Mesendoderm (in vitro differentiated cells): ENCODE measurements at places on chromosomes 6 and 20.
A peak's percentile ranks its signal among the peaks of the same experiment; 100 is the strongest.

GRCh38 chr20:35171753-35172433 lies at the start of gene PROCR:
PROCR (plus strand) TSS chr20:35172072; CDS start chr20:35172155, 83 bp downstream.
- no peak within 1 kb of the TSS for H3K4me3 ChIP-seq
- no peaks in the 10 kb centered on the region for H3K36me3 ChIP-seq
- peaks cover 2% of the 10 kb centered on the region for H3K4me1 ChIP-seq
- no peak within 1 kb of the TSS for H3K27ac ChIP-seq

GRCh38 chr6:136129365-136129764 lies 120.7 kb downstream of the MTFR2 start:
- no peak overlapping the region for H3K4me3 ChIP-seq
- no peak overlapping the region for H3K27ac ChIP-seq
- no peaks in the 10 kb centered on the region for H3K27me3 ChIP-seq
- no peaks in the 10 kb centered on the region for H3K36me3 ChIP-seq
- DNase-seq, result no peak
- H3K4me1 ChIP-seq, result no peaks in the 10 kb centered on the region

- no peaks in the 10 kb centered on the region for H3K27me3 ChIP-seq
- no peak overlapping the region for H3K27ac ChIP-seq
Measured at GRCh38 chr6:2658788-2659187, 91.9 kb downstream of the MYLK4 start.

- peak; percentile 26 for DNase-seq
- H3K27ac ChIP-seq, result no peak overlapping the region
Measured at GRCh38 chr6:144897441-144897921, 612.3 kb downstream of the UTRN start.

GRCh38 chr6:159729598-159730331 lies 2.5 kb downstream of the WTAP start:
- H3K27ac ChIP-seq, result no peak overlapping the region
- H3K4me1 ChIP-seq, result no peaks in the 10 kb centered on the region
- H3K36me3 ChIP-seq, result no peaks in the 10 kb centered on the region
- DNase-seq, result peak; percentile 25
- H3K27me3 ChIP-seq, result no peaks in the 10 kb centered on the region

DNA sequence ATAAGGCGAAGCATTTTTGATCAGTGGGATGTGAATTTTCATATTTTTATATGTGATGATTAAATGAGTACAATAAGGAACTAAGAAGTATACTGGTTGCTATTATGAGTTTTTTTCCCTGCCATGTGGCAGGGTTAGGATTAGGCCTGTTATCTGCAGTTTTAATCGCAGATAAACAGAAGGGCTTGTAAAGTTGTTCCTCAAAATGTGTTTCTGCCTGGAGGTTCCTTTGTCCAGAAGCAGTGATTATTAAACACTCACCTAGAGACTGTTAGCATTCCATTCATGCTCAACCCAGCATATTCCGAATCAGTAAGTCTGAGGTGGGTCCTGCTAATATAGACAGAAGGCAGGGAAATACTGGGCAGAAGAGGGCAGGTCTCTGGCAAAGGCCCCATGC lies 316.0 kb downstream of the CLIC5 start:
- no peak overlapping the region for H3K27ac ChIP-seq
- DNase-seq, result no peak
- no peaks in the 10 kb centered on the region for H3K4me1 ChIP-seq
- H3K27me3 ChIP-seq, result no peaks in the 10 kb centered on the region

GRCh38 chr20:50924261-50924920 lies 6.8 kb downstream of the ADNP start:
- H3K36me3 ChIP-seq, result peaks cover 5% of the 10 kb centered on the region
- H3K4me1 ChIP-seq, result peaks cover 8% of the 10 kb centered on the region
- H3K4me3 ChIP-seq, result no peak overlapping the region
- no peak for DNase-seq

- H3K27me3 ChIP-seq, result no peaks in the 10 kb centered on the region
- H3K27ac ChIP-seq, result no peak overlapping the region
Measured at GRCh38 chr6:106700581-106700980, 71.2 kb downstream of the QRSL1 start.

DNA sequence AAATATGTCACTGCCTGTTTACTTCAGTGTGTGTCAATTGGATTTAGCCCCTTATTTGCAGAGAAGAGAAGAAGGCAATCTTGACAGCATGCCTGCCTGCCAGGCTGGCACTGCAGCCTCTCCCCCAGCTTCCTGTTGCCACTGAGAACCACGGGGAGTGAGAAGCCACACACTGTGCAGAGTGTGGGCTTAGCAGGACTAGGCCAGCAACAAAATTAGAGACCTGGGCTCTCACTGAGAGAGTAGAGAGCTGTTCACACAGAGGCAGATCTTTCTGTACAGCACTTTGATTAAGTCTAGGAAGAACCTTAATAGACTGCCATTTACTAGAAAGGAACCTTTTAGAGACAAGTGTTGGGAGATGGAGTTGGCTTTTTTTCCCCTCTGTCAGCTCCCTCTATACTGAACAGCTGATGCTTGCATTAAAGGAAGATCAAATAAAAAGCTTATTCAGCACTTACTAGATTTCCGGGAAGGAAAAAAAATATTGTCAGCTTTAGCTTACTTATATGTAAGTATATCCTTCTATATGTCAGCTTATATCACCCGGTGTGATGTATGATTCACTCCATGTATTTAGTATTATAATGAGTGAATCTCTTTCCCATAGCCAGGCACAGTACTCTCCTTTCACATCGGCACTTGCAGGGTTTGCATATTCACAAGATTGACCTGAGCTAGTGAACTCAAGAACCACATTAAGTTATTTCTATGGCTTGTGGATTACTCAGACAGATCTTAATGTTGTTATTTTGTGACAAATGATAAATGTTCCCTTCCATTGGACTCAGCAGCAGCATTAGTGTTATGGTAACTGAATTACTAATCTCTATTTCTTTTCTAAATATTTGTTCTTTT lies 851.0 kb upstream of the EPHA7 start:
- no peaks in the 10 kb centered on the region for H3K4me1 ChIP-seq
- DNase-seq, result peak; percentile 55
- H3K27ac ChIP-seq, result no peak overlapping the region

GRCh38 chr6:131029626-131030297 lies 33.3 kb downstream of the EPB41L2 start:
- H3K4me1 ChIP-seq, result peaks cover 4% of the 10 kb centered on the region
- peak; percentile 82 for DNase-seq
- H3K27me3 ChIP-seq, result no peaks in the 10 kb centered on the region
- no peak overlapping the region for H3K4me3 ChIP-seq
- H3K36me3 ChIP-seq, result no peaks in the 10 kb centered on the region

- no peak overlapping the region for H3K4me3 ChIP-seq
- no peak for DNase-seq
Measured at GRCh38 chr20:61487997-61488371, 235.9 kb downstream of the CDH4 start.

DNA sequence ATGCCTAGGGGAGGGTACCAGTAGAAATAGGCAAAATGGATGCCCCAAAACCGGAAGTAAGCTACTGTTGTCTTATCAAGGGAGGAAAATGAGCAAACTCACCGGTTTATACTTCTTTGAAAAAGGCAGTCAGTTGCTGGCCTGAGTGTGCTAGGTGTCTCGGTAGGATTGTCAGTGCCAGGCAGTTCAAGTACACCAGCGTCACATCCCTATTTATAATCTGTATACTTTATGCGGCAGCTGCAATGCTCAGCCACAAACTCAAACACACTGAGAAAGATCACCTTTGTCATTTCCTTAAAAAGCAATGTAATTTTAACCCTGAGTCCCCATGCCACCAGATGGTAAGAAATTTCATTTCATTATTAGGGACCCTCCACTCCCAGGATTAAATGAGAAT lies 196.2 kb downstream of the EYA2 start:
- no peaks in the 10 kb centered on the region for H3K36me3 ChIP-seq
- DNase-seq, result no peak
- no peak overlapping the region for H3K27ac ChIP-seq

- no peak overlapping the region for H3K27ac ChIP-seq
- H3K36me3 ChIP-seq, result no peaks in the 10 kb centered on the region
- DNase-seq, result no peak
- H3K27me3 ChIP-seq, result no peaks in the 10 kb centered on the region
Measured at GRCh38 chr6:148272597-148272996, 70.0 kb upstream of the SASH1 start.

DNA sequence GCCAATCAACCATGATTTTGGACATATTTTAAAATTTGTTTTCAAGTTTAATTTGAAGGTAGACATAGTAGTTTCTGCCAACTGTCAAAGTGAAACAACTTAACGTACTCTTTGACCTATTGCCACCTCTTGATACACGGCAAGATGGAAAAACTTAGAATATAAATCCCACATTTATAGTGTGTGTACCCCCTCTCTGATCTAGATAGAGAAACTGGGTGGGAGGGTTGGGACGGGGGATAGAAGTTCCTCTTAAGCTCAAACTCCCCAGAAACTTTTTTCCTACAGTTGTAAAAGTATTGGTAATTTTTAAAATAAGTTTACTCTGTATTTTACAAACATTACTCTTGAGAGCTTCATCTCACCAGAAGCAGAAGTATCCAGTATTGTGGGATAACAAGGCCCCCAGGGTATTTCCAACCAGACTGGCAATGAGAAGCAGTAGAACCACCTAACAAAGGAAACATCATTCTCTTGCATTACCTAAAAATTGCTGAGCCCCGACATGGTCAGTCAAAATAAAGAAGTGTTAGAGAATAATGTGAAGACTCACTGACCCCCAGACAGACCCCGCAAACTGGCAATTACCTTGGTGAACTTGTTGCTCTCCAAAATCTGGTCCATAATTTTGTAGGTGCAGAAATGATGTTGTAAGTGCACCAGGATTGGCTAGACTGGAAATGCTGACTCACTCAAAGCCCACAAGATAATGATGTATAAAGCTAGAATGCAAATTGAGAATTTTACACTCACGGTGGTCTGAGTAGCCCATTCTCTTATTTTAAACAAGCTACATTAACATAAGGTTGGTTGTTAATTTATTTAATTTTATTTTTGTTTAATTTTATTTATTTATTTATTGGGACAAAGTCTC lies 74.7 kb upstream of the TNFAIP3 start:
- H3K36me3 ChIP-seq, result no peaks in the 10 kb centered on the region
- no peaks in the 10 kb centered on the region for H3K27me3 ChIP-seq
- H3K27ac ChIP-seq, result no peak overlapping the region
- DNase-seq, result no peak
- no peak overlapping the region for H3K4me3 ChIP-seq

GRCh38 chr6:169155481-169155880 lies 98.2 kb downstream of the THBS2 start:
- H3K27ac ChIP-seq, result no peak overlapping the region
- H3K4me3 ChIP-seq, result no peak overlapping the region
- H3K27me3 ChIP-seq, result no peaks in the 10 kb centered on the region
- no peaks in the 10 kb centered on the region for H3K4me1 ChIP-seq

DNA sequence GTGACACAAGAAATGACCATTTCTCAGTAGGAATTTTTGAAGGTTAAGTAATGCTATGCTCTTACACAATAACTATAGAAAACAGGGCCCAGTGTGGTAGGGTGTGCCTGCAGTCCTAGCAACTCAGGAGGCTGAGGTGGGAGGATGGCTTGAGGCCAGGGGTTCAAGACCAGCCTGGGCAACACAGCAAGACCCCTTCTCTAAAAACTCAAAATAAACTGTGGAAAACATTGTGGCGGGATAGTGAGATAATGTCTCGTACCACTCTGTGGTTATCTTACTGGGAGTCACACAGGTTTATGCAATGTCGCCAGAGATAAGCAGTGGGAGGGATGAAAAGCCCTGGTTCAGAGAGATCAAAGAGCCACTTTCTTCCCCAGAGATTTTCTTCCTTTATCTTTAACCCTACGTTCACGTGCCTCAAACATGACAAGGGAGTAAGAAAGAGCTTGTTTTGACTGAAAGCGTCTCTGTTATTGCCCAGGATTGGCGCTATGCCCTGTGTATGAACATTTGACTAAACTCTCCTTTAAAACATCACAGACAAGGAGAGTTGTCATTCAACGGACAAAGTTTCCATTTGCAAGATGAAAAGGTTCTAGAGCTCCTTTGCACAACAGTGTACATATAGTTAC lies 13.9 kb downstream of the GCM1 start:
- H3K36me3 ChIP-seq, result no peaks in the 10 kb centered on the region
- no peaks in the 10 kb centered on the region for H3K27me3 ChIP-seq

- no peak for DNase-seq
- H3K27me3 ChIP-seq, result no peaks in the 10 kb centered on the region
- no peaks in the 10 kb centered on the region for H3K36me3 ChIP-seq
- H3K4me3 ChIP-seq, result no peak overlapping the region
- no peak overlapping the region for H3K27ac ChIP-seq
Measured at GRCh38 chr20:37827605-37828004, 75.3 kb upstream of the VSTM2L start.

- no peak overlapping the region for H3K27ac ChIP-seq
- no peaks in the 10 kb centered on the region for H3K36me3 ChIP-seq
- H3K4me1 ChIP-seq, result no peaks in the 10 kb centered on the region
- H3K4me3 ChIP-seq, result no peak overlapping the region
- no peak for DNase-seq
Measured at GRCh38 chr6:17501982-17502704, 98.0 kb upstream of the FAM8A1 start.

- DNase-seq, result no peak
- H3K4me1 ChIP-seq, result no peaks in the 10 kb centered on the region
- no peaks in the 10 kb centered on the region for H3K36me3 ChIP-seq
- H3K27ac ChIP-seq, result no peak overlapping the region
- H3K27me3 ChIP-seq, result no peaks in the 10 kb centered on the region
Measured at GRCh38 chr6:107304421-107305025, 154.8 kb downstream of the PDSS2 start.

DNA sequence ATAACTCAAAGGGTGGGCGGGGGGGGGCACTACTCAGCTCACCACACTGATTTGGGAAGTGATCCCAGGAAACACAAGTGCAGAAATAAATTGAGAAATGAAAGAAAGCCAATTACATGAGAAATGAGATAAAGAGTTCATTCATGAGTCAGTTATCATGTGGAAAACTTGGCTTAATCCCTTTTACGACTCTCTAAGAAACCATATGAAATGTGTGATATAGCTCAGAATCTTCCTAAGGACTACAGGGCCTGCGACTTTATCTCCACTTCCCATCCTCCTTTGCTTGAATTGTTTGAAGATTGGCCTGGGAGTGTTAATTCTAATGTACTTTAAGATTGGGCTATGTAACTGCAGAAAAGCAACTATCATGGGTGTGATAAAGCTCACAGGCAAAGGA lies 3.6 kb upstream of the BTN2A2 start:
- H3K27me3 ChIP-seq, result no peaks in the 10 kb centered on the region
- no peak overlapping the region for H3K4me3 ChIP-seq
- no peaks in the 10 kb centered on the region for H3K36me3 ChIP-seq
- H3K4me1 ChIP-seq, result peaks cover 2% of the 10 kb centered on the region
- no peak overlapping the region for H3K27ac ChIP-seq
- peak; percentile 59 for DNase-seq
